Fibroblast of gingiva (primary cell): ENCODE measurements at places on chromosomes 1 and 21.

DNA sequence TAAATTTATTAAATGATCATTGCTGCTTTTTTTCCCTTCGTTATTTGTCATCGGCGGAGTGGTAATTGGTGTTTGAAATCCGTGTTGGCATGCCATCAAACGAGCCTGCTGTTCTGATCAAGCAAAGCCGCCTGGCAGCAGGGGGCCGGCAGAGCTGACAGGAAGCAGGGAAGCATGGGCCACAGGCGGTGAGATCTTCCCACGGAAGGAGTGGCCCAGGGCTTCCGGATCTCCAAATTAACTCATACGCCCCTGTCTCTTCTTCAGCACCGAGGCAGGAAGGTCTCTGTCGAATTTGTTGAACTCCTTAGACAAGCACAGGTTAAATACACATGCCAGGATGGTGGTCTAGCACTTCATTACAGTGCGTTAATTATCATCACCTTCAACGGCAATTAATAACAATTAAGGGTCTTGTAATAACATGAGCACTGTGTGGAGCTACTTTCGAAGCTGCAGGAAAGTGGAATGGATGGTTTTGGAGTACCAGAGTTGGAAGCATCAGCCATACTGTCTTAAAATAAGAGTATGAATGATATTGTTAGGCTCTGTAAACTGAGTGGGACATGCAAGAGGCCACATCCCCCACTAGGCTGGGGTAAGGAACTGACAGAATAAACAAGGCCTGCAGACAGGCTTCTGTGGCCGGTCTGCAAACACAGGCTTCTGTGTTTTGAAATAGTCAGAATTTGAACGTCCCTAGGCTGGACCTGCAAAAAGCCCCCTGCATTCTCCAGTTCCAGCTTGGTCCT, 199.4 kb upstream of the DAB1 start:
- DNase-seq: no peak

GRCh38 chr1:245448975-245449431, 294.2 kb downstream of the KIF26B start:
- no peak for DNase-seq

- no peak for DNase-seq
Observed at GRCh38 chr1:69639159-69639558, 71.4 kb downstream of the LRRC7 start.

- DNase-seq: no peak
Observed at GRCh38 chr1:208170252-208170651, 73.9 kb downstream of the PLXNA2 start.

DNA sequence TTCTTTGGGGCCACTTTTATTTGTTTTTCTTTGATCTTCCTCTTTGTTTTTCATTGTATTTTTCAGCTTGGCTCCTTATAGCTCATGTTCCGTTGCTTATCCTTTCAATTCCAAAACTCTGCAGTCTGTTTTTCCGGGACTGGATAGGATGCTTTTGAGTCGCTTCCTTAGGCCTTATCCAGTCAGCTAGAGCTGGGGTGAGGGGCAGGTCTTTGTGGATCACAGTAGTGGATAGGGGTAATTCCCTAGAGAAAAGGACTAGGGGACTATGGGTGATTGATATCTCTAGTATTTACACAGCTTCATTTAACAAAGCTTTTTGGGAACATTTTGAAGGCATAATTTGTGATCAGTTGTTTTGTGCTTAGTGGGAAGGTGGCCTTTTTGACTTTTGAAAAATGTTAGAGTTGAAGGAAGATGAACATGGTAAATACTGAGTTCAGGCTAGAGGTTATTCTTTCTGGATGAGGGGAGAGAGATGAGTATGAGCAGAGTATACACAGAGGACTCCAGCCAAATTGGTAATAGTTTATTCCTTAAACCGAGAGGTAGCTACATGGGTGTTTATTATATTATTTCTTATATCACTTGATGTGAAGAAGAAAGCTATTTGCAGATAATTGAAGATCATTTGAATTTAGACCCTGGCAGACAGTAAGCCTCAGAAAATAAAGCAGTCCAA, 22.5 kb downstream of the CEP350 start:
- no peak for DNase-seq

- peak; percentile 15 for DNase-seq
Observed at GRCh38 chr1:100575406-100575805, 37.5 kb downstream of the GPR88 start.

GRCh38 chr1:82830690-82831380, 1030.1 kb downstream of the ADGRL2 start:
- no peak for DNase-seq

- peak; percentile 1 for DNase-seq
Observed at GRCh38 chr1:237383791-237384190, 341.8 kb downstream of the RYR2 start.

DNA sequence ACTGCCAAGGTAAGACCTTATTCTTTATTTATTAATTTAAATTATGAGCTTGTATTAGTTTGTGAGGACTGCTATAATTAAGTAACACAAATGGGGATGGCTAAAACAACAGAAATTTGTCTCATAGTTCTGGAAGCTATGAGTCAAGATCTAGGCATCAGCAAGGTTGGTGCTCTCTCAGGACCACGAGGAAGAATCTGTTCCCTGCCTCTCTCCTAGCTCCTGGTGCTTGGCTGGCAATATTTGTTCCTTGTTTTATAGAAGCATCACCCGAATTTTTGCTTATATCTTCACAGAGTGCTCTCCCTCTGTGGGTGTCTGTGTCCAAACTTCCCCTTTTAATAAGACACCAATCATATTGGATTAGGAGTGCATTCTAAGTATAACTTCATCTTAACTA, 41.4 kb upstream of the CCDC190 start:
- peak; percentile 11 for DNase-seq

DNA sequence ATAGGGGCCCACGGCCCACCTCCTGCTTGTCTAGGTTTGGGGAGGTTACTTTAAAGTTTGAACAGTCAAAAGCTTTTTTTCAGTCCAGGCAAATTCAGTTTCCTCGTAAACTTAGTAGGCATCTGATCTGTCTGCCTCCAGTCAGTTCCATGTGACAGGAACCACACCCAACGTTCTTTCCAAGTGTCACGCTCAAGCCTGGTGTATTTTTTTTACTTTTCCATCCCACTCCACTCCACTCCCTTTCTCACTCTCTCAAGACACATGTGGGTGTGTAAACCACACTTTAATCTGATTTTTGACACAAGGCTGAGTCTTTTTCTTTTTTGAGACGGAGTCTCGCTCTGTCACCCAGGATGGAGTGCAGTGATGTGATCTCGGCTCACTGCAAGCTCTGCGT, 60.3 kb upstream of the GPR153 start:
- DNase-seq: no peak

DNA sequence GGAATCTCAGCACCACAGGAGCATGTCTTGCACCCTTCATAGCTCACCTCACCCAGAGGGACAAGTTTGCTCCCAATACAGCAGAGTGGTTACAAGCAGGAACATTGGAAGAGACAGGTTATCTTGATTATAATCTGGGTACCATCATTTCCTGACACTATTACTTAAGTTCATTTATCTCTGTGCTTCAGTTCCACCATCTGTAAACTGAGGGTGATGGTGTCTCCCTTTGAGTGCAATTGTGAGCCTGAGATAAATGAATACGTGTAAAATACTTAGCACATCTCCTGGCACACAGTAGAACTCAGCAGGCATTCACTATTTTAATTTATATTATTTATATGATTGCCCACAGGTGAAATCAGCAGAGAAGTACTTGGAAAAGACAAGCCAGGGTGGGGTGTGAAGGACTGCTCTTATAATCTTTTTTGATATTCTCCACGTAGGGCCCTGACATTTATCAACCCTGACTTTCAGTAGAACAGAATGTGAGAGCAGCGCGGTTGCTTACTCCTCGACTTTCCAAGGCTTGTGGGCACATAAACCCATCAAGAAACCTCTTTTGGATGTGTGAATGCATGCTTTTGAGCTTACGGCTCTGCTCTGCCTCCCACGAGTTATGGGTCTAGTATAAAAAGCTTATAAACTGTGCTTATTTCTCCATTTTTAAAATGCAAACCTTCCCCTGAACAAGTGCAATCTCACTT, 34.9 kb downstream of the DUSP10 start:
- no peak for DNase-seq

DNA sequence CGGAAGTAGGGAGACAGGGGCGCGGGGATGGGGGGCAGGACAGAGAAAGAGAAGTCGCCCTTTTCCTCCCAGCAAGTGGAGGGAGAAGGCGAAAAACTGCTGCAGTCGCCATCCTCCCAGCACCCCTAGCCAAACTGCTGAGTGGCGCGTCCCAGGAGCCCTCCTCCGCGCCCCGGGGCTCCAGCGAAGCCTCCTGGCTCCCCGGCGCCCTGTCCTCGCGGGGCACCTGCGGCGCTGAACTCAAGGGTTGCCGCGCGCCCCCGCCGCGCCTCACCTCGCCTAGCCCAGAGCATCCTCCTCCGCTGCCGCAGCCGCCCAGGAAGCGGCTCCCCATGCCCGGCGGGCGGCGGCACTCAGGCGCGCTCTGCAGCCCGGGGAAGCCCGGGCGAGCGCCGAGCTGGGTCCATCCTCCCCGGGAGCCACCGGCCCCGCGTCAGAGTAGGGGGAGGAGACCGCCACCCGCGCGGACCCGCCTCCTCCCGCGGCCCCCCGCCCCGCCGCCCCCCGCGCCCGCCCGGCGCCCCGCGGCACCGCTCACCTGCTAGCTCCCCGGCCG, at the start of gene DAB1:
DAB1 (minus strand) TSS at position 405 of the 556 bp plus-strand sequence. CDS start 133,030 bp downstream, outside the sequence.
- DNase-seq: no peak

- no peak for DNase-seq
Observed at GRCh38 chr1:54137534-54138061, 15.2 kb downstream of the CDCP2 start.

GRCh38 chr1:10694633-10695627, 101.5 kb downstream of the CASZ1 start:
- DNase-seq: peak; percentile 70

DNA sequence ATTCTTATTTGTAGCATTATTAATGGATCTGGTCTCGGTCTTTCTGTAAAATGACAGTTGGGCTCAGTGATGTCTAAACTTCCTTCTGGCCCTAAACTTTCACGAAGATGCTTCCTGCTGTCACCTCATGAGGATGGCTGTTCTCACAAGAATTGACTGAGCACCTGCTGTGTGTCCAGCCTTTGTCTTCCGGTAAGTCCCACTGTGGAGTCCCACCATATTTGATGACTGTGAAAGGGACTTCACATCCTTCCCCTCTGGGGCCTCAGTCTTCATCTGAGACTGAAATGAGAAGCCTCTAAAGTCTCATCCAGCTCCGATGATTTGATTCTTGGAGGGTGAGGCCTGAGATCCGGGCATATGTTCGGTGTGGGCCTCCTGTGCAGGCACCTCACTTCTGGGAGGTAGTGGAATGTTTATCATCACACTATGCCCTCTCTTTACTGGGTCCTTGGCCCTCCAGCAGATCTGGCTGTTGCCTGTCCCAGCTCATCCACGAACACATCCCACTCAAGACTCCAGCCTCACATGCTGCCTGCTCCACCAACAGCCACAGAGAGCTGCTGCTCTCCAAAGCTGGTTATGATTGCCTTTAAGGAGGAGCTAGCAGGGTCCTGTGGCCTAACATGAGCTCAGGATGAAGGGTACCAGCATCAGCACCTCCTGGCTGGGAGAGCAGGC, 95.8 kb downstream of the KCNN3 start:
- DNase-seq: no peak

- DNase-seq: peak; percentile 96
Observed at GRCh38 chr1:183841950-183842794, 37.3 kb downstream of the RGL1 start.

DNA sequence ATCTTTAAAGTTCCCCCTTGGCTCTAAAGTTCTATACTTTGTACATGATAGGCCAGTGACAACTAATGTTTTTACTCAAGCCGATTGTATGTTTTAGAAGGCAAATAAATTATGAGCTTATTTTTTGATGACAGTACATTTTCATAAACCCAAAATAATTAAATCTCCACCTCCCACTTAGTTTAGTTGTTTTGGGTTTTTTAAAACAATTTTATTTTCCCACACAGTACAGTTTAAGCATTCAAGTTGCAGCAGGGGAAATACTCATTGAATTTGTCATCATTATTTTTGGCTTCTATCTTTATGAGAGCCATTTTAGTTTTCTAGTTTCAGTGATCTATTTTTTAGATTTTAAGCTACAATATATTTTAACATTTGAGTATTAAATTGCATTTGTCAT, 93.6 kb downstream of the OLFML2B start:
- DNase-seq: peak; percentile 27

DNA sequence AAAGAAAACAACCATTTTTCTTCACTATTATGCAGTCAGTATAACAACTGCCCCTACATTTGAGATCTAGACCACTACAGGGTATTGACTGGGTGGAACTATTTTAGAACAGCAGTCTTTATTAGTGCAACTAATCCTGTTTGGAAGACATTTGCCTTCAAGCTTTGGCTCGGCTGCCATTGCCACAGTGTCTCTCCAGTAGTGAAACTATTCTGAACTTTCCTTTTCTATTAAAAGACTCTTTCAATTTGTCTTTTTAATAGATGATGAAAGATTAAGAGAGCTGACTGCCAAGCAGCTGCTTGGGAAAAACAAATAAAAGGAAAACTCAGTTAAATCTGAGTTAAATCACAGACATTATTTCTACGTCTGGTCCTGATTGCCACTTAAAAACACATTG, 49.3 kb downstream of the LPGAT1 start:
- peak; percentile 1 for DNase-seq

DNA sequence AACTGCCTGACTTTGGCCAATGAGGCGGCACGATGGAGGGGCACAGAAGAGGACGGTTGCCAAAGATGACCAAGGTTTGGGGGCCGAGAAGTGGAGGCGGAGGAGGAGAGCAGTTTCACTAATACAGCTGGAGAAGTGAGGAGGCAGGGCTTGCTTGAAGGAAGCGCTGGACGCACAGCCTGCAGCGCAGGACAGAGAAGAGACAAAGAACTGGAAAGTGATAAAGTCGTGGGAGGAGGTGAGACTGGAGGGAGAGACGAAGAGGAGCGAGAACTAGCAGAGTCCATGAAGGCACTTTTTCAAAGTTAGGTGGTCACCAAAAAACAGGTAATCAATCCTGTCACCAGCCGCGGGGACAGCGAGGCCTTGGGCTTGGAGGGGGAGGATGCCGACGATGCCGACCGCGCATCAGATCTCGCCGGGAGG, 771 bp downstream of the PACC1 start:
- peak; percentile 13 for DNase-seq

DNA sequence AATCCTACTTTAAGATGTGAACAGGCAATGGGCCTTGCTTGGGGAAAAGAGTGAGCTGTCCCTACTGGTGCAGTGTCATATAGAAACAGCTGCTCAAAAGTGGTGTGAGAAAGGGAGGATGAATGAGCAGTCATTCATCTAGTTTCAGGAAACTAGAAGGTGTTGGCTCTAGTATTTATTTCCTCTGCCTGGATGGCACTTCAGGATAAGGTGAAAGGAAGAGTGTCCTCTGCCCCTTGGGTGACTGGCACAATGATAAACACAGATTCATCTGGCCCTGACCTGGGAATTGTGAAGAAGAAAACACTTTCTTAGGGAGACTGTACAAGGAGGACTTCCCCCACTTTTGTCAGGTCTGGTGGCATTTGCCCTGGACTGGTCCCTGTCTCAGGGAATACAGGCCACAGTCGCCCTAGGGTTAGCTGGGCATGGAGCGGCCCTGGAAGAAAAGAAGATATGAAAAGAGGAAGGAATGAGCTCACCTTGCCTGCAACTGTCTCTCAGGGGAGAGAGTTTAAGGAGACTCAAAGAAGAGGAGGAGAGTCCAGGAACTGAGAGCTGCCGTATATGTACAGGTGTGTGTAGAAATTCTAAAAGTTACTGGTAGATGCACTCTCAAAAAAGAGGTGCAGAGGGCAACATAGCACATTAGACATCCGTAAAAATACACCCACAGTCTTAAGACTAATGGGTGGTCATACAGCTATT, 13.8 kb upstream of the NMNAT2 start:
- no peak for DNase-seq
